ENCODE measurements at places on chromosomes 4 and X. TPM values are rescaled to one million over a fixed set of nuclear protein-coding genes. Genes with fewer than 3 reads are reported as not detected.

DNA sequence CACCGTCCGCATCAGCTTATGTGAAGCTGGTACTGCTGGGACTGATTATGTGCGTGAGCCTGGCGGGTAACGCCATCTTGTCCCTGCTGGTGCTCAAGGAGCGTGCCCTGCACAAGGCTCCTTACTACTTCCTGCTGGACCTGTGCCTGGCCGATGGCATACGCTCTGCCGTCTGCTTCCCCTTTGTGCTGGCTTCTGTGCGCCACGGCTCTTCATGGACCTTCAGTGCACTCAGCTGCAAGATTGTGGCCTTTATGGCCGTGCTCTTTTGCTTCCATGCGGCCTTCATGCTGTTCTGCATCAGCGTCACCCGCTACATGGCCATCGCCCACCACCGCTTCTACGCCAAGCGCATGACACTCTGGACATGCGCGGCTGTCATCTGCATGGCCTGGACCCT is 5.5 kb upstream of the TSPYL2 start:
- DNase-seq = no peak

GRCh38 chr4:80307774-80308465 is 27.6 kb upstream of the CFAP299 start:
- no peak for DNase-seq

Gene LIMCH1
- total RNA-seq = not detected

- DNase-seq = no peak
These were observed 25.0 kb downstream of the UTP14A start for GRCh38 chrX:129930941-129931410.

- DNase-seq = no peak
These were observed 272.1 kb upstream of the AGTR2 start for GRCh38 chrX:115898382-115899001.

DNA sequence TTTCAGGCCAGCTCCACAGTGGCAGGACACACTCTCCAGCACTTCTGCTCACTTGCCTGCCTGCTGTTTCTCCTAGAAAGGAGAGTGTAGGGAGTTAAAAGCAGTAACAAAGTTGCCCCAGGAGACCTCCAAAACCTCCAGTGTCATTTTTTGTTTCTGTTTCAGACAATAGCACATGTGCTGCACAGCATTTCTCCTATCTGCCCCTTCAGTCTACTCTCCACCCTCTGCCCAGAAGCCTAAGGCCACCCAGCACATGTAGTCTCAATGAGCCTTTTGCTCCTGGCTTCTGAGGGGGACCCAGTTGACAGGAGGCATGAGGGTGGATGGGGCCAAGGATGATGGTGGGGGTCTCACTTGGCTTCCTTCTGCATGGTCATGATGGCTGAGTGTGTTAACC is 329.6 kb upstream of the CLNK start:
- DNase-seq = no peak

DNA sequence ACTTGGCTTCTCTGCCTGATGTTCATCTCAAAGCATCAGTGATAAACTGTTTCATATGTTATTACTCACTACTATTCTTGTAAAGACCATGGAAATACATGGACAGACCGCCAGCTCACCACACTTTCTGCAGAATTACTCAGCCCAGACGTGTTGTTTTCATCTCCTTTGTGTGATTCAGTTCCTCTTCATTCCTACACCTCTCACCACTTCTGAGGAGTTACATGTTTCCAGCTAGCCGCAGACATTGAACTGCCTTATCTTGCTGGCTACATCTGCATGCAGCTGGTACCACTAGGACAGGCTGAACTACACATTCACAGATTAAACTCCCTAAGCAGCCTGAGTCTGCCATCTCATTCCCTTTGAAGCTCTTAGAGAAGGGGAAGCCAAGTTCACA is 443.2 kb upstream of the FGF16 start:
- no peak for DNase-seq

GRCh38 chr4:54783402-54784110 is 125.8 kb downstream of the KIT start:
- DNase-seq = no peak

GRCh38 chr4:94214703-94215319 is 7.1 kb downstream of the SMARCAD1 start:
- no peak for DNase-seq

DNA sequence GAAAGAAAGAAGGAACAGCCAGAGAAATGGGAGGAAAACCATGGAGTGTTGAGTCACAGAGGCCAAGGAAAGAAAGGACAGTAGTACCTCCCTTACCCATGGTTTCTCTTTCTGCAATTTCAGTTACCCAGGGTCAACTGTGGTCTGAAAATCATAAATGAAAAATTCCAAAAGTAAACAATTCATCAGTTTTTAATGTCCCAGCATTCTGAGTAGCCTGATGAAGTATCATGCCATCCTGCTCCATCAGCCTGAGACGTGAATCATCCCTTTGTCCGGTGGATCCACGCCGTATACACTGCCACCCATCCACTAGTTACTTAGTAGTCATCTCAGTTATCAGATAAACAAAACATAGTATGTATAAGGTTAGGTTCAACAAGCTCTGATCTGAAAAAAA is 114.2 kb downstream of the COMMD8 start:
- DNase-seq = no peak

- no peak for DNase-seq
These were observed 6.4 kb upstream of the VAMP7 start for GRCh38 chrX:155874571-155875244.

GRCh38 chrX:50736656-50737055 is 77.3 kb downstream of the SHROOM4 start:
- no peak for DNase-seq

DNA sequence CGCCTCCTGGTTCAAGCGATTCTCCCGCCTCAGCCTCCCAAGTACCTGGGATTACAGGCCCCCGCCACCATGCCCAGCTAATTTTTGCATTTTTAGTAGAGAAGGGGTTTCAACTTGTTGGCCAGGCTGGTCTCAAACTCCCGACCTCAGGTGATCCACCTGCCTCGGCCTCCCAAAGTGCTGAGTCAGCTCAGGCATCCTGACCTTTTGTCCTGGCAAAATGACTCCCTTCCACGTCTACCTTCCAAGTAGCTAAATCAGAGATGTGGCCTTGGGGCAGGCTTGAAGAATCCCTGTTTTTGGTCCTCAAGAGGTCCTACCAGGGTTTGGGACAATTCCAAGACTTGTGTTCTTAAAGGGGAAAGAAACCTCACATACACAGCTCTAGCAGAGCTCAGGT is 12.8 kb downstream of the AFAP1 start:
- no peak for DNase-seq

Gene MAGEC2
- not detected for total RNA-seq

Gene RIBC1
- total RNA-seq = 1.2 TPM

Gene SPACA5
- not detected for total RNA-seq

- DNase-seq = no peak
These were observed 28.6 kb upstream of the INPP4B start for GRCh38 chr4:142874684-142875083.

Gene TXK
- 65.8 TPM for total RNA-seq

DNA sequence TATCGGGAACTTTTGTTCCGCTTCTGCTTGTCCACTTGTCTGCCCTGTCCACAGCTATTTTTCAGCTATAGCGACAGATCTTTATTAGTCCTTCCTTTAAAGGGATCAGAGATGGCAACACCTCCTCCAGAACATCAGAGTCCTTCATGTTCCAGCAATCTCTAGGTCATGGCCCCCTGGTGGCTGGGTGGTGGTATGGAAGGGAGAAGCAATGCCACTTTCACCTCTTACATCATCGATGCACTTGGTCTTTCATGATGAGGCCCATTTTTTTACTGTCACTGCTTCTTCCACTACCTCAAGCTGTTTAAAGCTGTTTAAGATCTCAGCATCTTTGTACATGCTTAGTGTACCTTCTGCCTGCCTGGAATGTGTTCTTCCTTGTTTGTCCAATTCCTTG is 106.7 kb downstream of the ARHGAP6 start:
- DNase-seq = peak; percentile 32

- no peak for DNase-seq
These were observed 46.0 kb downstream of the HADH start for GRCh38 chr4:108035691-108036090.
